AG09309 (cell line): ENCODE measurements at places on chromosomes 6 and 20.

GRCh38 chr6:154478021-154478700 is 32.3 kb downstream of the CNKSR3 start:
- no peak for DNase-seq

GRCh38 chr6:4341078-4341797 is 205.9 kb upstream of the ECI2 start:
- no peak for DNase-seq

GRCh38 chr6:17096096-17096495 is 5.8 kb upstream of the STMND1 start:
- DNase-seq: no peak

- no peak for DNase-seq
Measured at GRCh38 chr20:63499338-63499969, 571 bp upstream of the EEF1A2 start.

DNA sequence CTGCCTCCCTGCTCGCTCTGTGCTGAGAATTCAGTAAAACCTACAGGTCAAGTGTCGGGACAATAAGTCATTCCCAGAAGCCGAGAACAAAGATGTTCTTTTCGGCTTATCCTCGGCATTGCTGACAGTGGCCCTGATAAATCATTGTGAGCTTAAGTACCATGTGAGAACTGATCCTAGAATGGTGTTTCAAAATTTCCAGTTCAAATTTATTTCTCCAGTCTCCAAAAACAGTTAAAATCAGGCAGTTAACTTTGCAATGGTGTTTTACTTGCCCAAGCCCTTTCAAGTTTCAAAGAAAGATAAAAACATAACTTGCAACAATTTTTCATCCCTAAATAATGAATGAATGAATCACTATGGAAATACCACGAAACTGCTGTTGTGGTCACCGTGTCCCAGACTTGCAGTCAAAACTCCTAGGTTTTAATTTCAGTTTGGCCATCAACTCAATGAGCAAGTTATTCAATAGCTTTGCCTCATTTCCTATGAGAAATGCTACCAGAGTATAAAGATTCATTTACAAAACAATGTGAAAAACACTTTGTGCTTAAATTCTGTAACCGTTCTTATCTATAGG is 4.3 kb downstream of the ATP5F1E start:
- DNase-seq: peak; percentile 56

- DNase-seq: no peak
Measured at GRCh38 chr6:20182926-20183521, 29.2 kb downstream of the MBOAT1 start.

DNA sequence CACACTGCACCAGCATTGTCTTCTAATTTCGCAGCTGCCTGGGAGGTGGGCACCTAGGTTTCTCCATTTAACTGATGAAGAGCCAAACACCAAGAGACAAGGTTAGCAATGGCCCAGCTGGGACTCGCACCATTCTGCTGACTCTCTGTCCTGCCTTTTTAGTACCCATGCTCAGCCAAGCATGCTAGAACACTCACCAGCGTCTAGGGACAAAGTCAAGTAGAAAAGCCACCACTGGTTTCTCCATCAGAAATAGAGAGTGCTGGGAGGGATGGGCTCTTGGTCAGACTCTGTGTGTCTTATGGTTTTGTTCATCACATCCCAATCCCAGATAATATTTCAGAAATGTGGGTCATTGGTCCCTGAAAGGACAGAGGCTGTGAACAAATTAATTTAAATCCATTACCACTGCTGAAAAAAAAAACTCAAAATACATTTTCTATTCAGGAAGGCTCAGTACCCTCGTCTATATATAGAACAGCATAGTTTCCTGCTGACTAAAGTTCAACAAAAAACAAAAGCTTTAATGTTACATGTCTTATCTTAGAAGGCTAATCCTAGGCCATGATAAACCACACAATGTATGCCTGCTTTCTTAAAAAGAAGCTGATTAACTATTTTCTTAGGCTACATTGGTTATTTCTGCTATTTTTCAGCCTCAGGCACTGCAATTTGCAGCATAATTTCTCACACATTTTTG is 111.0 kb downstream of the TBC1D7 start:
- DNase-seq: no peak

GRCh38 chr6:35073766-35074471 is 67.2 kb downstream of the TCP11 start:
- DNase-seq: no peak

GRCh38 chr6:13068586-13069210 is 259.6 kb downstream of the TBC1D7 start:
- no peak for DNase-seq

- DNase-seq: no peak
Measured at GRCh38 chr20:6026051-6026450, 27.8 kb downstream of the LRRN4 start.

GRCh38 chr20:6160736-6161135 is 37.9 kb upstream of the FERMT1 start:
- no peak for DNase-seq

DNA sequence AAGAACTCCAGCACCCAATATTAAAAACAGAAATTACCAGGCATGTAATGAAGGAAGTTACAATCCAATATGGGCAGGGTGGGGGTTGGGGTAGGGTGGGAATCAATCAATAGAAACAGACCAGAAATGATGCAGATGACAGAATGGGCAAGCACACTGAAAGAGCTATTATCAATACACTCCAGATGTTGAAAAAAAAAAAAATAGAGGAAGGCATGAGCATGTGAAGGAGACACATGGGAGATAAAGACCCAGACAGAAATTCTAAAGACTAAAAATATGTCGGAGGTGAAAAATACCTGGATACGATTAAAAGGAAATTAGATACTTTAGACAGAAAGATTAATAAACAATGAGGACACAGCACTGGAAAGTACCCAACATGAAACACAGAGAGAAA is 19.1 kb upstream of the ZC3H12D start:
- DNase-seq: no peak

- no peak for DNase-seq
Measured at GRCh38 chr6:130893277-130893676, 66.1 kb downstream of the SMLR1 start.

DNA sequence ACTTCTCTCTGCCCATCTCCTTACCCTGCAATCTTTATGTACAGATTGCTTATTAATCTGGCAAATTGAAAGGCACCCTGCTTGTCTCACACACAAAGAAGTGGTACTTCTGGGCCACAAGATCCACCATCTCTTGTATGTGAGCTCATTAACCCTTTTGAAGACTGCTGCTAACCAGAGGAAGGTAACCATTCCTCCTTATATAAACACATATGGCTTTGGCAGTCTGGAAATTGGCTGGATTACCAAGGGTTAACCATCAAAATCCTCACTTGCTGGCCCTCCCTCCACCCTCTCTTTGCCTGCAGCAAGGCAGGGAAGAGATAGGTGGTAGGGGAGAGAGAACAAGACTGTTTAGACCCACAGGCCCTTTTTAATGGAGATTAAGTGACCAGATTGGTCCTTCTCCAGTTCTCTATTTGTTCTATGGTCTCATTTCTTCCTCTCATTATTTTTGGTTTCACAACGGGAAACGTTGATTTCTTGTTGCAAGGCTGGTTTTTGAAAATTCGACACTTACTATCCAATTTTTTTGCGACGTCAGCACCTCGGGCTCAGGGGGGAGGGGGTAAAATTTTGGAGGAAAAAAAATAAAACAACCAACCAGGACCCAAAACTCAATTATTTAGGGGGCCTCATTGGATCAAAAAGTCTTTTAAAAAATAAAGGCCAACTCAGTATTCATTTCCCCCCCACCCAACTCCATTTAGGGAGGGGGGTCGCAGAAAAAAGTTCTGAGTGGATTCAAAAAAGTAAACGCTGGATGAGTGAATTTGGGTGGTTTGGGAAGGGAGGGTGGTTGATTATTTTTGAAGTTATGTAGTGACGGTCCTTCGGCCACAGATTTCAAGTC is 859 bp downstream of the PPP1R10 start:
- DNase-seq: no peak

GRCh38 chr6:133203344-133203697 is 37.8 kb upstream of the EYA4 start:
- DNase-seq: no peak

DNA sequence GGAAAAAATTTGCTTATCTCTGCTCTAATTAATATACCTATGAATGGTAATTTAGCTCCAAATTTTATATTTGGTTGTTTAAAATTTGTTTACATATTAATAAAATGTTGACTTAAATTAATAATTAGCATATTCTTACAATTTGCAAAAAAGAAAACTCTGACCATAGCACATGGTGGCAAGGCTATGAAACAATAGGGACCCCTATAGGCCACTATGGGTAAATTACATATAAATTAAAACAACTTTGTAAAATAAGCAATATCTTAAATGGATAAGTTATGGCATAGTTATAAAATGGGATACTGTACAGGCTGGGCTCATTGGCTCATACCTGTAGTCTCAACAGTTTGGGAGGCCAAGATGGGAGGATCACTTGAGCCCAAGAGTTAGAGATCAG is 76.0 kb downstream of the MKKS start:
- no peak for DNase-seq

DNA sequence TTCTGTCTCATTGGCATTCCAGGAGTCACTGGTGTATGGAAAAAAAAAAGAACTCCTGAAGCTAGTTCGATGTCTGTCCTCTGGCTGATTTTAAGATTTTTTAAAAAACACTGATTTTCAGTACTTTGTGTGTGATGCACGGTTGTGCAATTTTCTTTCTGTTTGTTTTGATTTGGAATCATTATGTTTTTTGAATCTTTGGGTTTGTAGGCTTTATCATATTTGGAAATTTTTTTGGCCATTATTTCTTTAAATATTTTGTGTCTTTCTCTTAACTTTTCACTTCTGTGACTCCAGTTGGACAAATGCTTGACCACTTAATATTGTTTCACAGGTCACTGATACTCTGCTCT is 327.2 kb downstream of the BCKDHB start:
- DNase-seq: no peak

GRCh38 chr6:35642471-35643161 is 46.1 kb downstream of the FKBP5 start:
- no peak for DNase-seq

GRCh38 chr6:159941286-159942113 is 27.4 kb upstream of the IGF2R start:
- DNase-seq: no peak

GRCh38 chr6:134819863-134820800 is 129.8 kb downstream of the ALDH8A1 start:
- DNase-seq: no peak

- DNase-seq: no peak
Measured at GRCh38 chr6:169648092-169648491, 53.7 kb downstream of the WDR27 start.

GRCh38 chr6:150876598-150876997 is 11.1 kb downstream of the MTHFD1L start:
- DNase-seq: no peak

- no peak for DNase-seq
Measured at GRCh38 chr6:162710419-162710818, 17.1 kb downstream of the PRKN start.

DNA sequence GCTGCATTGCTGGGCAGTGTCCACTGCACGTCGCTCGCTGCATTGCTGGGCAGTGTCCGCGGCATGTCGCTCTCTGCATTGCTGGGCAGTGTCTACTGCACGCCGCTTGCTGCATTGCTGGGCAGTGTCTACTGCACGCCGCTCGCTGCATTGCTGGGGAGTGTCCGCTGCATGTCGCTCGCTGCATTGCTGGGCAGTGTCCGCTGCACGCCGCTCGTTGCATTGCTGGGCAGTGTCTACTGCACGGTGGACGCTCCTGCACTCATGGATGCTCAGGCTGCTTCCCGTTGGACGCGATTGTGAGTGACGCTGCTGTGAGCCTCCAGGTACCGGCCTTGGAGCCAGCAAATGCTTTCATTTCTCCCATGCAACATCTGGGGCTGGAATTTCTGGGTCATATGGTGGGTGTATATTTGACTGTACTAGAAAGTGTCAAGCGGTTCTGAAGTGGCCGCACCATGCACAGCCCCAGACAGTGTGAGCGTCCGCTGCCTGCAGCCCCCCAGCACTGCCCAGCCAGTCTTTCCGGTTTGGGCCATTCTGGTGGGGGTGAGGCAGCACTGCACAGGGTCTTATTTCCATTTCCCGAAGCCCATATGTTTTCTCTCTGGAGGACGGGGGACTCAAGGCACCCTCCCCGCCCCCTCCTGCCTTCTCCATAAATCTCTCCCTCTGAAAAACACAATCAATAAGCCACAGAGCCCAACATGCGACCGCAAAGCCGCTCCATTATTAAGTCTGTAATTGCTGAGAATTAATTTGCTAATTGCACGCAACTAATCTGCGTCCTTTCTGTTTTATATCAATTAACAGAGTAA is 97.4 kb downstream of the YTHDF1 start:
- DNase-seq: no peak

- DNase-seq: no peak
Measured at GRCh38 chr20:32971703-32972161, 32.5 kb downstream of the SUN5 start.

GRCh38 chr20:32804817-32805216 is 14.9 kb upstream of the MAPRE1 start:
- DNase-seq: no peak

DNA sequence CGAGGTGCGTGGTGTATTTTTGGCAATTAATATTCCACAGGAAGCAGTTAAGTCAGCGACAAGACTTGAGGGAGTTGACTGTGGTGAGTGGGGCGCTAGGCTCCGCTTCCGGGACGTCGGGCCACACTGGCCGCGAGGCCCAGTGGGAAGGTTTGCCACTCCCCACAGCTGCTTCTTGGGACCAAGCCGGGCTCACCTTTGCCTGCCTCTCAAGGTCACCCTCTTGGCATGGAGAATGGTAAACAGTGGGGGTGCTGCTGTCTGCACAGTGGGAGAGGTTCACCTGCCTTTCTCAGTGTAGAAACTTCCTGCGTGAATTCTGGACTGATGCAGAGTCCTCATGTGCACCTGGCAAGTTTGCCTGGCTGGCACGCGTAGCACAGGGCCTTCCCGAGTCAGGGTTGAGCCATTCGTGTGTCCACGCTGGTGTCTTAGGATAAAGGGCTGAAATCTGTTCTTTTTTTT is 6.4 kb downstream of the OSBPL2 start:
- no peak for DNase-seq

GRCh38 chr6:157164972-157165371 is 158.3 kb downstream of the TMEM242 start:
- no peak for DNase-seq

DNA sequence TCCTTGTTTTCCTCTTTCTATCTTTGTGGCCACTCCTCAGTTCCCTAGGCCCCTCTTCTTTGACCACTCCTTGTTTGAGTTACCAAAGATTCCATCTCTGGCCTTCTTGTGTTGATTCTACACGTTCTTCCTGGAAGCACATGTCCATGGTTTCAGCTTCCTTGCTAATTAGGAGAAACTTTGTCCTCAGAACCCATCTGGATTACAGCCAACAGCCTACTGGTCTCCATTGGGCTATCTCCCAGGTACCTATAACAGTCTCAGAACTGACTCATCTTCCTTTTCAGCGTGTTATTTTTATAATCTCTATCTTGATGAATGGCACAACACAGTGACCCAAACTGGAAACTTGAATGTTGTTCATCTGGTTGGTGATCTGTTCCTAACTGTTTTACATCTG is 17.5 kb downstream of the PTPRA start:
- DNase-seq: no peak

DNA sequence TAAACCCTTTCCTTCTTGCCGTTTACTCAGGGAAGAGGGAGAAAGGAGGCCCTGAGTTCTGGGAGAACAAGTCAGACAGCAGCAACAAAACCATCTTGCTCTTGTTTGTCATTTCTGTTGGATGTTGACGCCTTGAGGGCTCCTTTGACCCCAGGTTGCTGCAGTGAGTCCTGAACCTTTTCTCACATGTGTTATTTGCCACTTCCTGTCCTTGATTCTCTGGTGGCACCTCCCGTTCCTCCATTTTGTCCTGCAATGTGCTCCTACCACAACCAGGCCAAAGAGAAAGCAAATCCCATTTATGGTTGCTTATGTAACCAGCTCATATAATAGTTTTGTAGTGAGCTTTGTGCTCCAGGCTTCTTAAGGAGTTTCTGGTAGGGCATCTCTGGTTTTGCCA is 66.6 kb upstream of the ADGRF4 start:
- no peak for DNase-seq
